Temporal lobe (tissue), 4 donors: ENCODE measurements at places on chromosomes 7 and 10. TPM values are rescaled to one million over a fixed set of nuclear protein-coding genes. Genes with fewer than 3 reads are reported as not detected.

GDF2 gene
- not detected for total RNA-seq

PRSS1 gene
- total RNA-seq = not detected

LIPK gene
- not detected for total RNA-seq

FAM221A gene
- total RNA-seq = 6.9 TPM

CAMK2B gene
- total RNA-seq = 76.7 TPM

SFTPA1 gene
- not detected for total RNA-seq

MYL10 gene
- total RNA-seq = not detected

CYP3A5 gene
- total RNA-seq = under 0.01 TPM

CYP3A7 gene
- not detected for total RNA-seq

PILRA gene
- total RNA-seq = 1.2 TPM

STOX1 gene
- total RNA-seq = 6.4 TPM

ADGRA1 gene
- total RNA-seq = 3.9 TPM

PIK3CG gene
- 0.98 TPM for total RNA-seq

NRF1 gene
- total RNA-seq = 21.4 TPM

PDE1C gene
- total RNA-seq = 21.1 TPM

PKD2L1 gene
- total RNA-seq = 0.25 TPM

RSPH10B gene
- total RNA-seq = 2.7 TPM

ACTL6B gene
- 99.6 TPM for total RNA-seq
